Stimulated activated effector memory CD8-positive, alpha-beta T cell treated with anti-CD3 and anti-CD28 coated beads, Interleukin-12 subunit alpha, Interleukin-12 subunit beta, amount 100 ng/mL, for 72 hours (primary cell): ENCODE measurements at places on chromosomes 4 and X.

DNA sequence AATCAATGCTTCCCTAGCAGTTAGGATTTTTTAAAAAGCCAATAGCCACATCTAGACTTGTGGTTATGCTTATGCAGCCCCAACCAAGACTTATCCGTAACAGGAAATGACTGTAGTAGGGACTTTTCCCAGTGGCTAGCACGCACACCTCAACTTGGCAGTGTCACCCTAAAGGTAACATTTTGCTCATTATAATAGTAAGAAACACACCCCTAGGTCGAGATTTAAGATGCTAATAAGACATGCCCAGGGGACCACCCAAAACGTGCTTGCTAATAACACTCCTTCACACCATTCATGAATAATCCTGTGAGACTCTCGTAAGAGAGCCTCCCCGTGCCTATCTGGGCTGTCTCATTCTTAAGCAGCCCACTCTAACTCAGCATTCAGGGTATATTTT, 195.3 kb downstream of the CHIC1 start:
- no peak for DNase-seq

DNA sequence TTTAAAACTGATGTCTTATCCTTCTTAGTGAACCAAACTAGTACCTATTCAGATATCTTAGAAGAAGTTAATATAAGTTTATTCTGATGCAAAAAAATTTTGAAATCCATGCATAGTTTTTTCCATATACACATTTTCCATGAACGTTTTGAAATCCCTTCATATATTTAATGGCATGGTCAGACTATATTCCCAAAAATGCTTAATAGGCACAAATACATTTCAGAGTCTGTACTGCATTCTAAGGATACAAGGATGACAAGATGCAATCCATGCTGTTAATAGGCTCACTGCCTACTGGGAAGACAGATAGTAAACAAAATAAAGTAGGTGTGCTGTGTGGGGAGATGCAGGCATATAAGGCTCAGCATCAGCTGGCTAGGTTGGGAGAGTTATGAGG, 33.2 kb downstream of the PROM1 start:
- DNase-seq: no peak

DNA sequence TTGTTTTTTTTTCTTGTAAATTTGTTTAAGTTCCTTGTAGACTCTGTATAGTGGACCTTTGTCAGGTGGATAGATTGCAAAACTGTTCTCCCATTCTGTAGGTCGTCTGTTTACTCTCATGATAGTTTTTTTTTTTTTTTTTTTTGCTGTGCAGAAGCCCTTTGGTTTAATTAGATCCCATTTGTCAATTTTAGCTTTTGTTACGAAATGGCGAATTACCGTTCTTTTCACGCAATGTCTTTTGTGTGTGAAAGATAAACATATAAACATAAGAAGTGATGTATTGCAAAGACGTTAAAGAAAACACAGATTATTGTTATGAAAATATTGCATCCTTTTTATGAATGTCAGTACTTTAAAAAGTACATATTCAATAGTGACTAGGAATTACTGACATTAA, 34.5 kb downstream of the MAGEA10 start:
- DNase-seq: no peak

- no peak for DNase-seq
Measured at GRCh38 chr4:60780874-60781273, 419.3 kb upstream of the ADGRL3 start.

DNA sequence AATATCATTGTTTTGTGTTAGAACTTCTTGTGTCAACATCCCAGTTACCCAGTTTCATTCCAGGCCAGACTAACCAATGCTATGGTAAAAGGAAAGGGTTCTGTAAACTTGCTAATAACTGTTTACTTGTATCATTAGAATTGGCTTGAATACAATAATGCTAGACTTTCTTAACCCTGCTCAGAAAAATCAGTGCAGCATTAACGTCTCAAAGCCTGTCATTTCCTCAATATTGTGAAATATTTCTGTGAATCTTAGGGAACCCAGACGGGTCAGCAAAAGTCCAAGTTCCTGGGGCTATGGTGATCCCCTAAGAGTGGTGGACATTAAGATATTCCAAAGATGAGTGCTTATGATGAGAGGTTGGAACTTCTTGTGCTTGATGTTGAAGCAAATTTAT, 541.2 kb upstream of the MAGEB18 start:
- DNase-seq: no peak

DNA sequence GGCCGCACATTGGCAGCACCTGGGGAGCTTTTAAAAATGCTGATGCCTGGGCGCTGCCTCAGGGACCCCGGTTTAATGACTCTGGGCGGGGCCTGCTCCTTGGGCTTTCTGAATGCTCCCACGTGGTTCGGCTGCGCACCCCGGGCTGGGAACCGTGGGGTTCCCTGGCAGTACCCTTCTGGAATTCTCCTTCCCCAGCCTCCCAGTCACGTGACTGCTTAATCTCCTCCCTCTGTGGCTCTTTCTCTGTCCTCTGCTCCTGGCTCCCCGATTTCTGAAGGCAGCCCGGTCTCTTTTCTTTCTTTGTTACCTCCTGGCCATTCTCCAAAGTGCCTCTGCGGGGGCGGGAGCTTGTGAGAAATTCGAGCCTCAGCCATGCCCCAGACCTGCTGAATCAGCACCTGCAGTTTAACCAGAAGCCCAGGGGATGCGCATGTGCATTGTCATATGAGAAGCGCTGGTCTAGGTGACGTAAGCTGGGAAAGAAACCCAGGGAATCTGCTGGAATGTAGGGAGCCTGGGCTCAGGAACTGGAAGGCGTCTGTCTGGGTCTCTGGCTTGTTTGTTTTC, 16.6 kb downstream of the CLCN4 start:
- DNase-seq: no peak
